ENCODE measurements at places on chromosomes 12 and 14. TPM values are rescaled to one million over a fixed set of nuclear protein-coding genes. Genes with fewer than 3 reads are reported as not detected.

DNA sequence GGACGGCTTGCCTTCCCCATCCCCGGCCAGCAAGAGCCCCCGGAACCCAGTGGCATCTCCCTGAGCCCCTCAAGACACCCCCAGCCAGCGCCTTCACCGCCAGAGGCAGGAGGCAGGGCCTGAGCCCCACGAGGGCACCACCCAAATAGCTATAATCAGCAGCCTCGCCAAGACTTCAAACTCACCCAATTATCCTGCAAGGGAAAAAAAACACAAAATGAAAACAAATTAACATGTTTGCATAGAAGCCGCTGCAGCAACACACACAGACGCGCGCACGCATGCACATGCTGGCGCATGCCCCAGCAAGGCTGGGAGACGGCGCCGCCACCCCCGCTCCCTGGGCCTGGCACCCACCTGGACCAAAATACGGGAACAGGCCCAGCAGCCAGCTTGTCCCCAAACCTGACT is 15.8 kb downstream of the FAM222A start:
- no peak for DNase-seq

DNA sequence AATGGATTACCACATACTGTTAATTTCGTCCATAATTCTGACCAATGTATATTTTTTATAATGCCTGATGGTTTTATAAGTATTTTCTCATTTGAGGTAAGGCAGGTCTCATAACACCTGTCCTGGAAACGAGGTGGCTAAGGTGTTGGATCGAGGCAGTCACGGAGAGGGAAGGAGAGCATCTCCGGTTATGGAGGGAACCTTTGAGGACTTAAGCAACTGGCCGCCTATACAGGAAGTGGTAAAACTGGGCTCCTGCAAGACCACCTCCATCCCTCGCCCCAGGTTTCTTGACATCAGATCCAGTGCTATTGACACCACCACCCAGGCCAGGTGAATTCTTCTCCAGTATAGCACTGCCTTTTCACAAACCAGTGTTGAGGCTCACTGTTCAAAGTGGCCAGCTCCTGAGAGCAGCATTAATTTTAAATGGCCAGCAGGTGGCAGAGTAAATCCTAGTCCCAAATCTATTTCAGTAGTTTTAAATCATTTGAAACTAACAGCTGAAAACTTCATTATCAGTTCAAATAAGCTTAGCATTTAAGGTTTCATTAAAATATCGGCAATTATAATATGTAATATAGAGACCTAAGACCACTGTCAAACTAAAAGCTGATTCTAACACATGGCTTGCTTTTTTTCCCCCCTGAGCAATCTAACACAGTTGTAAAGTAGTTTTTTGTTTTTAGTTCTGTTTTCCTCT is 100.8 kb downstream of the PPM1A start:
- peak; percentile 54 for DNase-seq

GRCh38 chr12:39161465-39162085 is 256.2 kb upstream of the CPNE8 start:
- no peak for DNase-seq

- peak; percentile 67 for DNase-seq
Observed at GRCh38 chr14:103186909-103187586, 63.8 kb downstream of the TNFAIP2 start.

RPGRIP1 gene
- total RNA-seq, result 0.09 TPM

FUT8 gene
- 38.1 TPM for total RNA-seq

HOXC5 gene
- not detected for total RNA-seq

IL22 gene
- not detected for total RNA-seq

DTD2 gene
- 14.6 TPM for total RNA-seq

Data from mucosa of descending colon (tissue), 3 donors.